ENCODE measurements at places on chromosomes 12 and 14.

- DNase-seq = no peak
These were observed 16.6 kb downstream of the KCTD10 start for GRCh38 chr12:109460538-109460937.

- DNase-seq = no peak
These were observed 2.1 kb downstream of the KRT7 start for GRCh38 chr12:52235001-52235764.

DNA sequence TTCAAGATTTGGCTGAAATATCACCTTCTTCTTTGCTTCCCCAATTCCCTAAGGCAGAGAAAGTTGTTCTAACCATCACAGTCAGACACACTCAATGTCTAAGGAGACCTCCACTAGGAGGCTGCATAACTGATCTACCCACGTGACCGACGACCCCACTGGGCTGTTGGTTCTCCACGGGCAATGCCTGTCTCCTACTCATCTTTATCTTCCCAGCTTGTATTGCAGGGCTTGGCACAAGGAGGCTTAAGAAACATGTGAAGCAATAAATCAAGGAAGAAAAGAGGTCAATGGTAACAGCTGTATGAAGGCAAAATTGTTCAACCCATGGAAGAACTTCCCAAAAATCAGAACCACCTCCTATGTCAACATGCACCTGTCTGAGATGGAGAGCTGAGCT is 27.1 kb downstream of the NT5DC3 start:
- no peak for DNase-seq

DNA sequence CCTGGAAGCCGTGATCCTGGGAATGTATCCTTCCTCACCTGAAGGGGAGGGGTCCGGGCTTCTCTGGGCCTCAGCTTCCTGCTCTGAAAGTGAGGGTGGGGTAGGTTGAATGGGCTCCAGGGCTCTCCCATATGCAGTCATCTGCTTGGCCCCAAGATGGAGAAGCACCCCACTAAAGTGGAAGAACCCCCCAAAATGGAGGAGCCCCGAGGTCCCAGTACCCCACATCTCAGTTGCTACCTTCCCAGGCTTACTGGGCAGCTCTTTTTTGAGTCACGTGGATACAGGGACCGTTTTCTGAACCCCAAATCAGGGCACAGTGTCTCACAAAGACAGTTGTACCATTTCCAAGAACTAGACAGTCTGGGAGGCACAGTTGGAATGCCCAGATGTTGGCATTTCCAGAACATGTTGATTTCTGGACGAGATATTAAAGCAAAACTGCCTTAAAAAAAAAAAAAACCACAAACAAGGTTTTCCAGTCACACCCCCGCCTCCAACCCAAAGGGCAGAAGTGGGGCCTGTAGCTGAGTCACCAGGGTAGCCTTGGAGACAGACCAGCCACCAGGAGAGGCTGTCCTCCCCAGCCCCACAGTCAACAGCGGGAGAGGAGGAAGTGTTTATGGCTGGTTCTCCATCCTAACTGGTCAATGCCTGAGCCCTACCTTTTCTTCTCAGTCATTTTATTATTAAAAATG is 12.1 kb downstream of the VASH1 start:
- no peak for DNase-seq

GRCh38 chr12:1367331-1368291 is 226.8 kb downstream of the FBXL14 start:
- DNase-seq = no peak

- no peak for DNase-seq
These were observed 36.4 kb upstream of the AEBP2 start for GRCh38 chr12:19402743-19403431.

- DNase-seq = no peak
These were observed 120.7 kb upstream of the TMTC2 start for GRCh38 chr12:82565966-82566365.

- no peak for DNase-seq
These were observed 246.6 kb downstream of the BTG1 start for GRCh38 chr12:91899056-91899455.

GRCh38 chr14:28608851-28609828 is 157.4 kb upstream of the FOXG1 start:
- peak; percentile 70 for DNase-seq

GRCh38 chr12:2248087-2248900 is 195.5 kb downstream of the CACNA1C start:
- no peak for DNase-seq

DNA sequence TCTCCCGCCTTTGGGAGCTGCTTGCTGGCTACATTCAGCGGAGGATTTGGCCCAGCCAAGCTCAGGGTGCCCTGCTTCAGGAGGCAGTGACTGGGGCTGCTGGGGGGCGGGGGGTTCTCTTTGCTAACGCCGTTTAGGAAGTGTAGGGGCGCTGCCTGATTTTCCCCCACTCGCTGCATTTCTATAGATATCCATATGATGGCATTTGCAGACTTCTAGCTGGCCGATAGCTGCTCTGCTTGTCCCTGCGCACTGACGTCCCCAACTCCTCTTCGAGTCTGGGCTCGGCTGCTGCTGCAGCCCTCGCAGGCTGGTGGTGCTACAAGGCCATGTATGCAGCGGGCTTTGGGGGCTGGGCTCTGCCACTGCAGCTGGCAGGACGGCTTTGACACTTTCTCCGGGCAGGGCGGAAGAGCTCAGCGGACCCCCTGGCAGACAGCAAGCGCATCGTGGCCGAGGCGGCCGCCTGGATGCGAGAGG is 3.1 kb downstream of the LRFN5 start:
- no peak for DNase-seq

GRCh38 chr12:109939504-109939903 is 39.4 kb downstream of the TCHP start:
- no peak for DNase-seq

- no peak for DNase-seq
These were observed 11.8 kb downstream of the HNRNPC start for GRCh38 chr14:21257394-21257909.

- DNase-seq = no peak
These were observed 61.6 kb upstream of the GZMB start for GRCh38 chr14:24695265-24696241.

DNA sequence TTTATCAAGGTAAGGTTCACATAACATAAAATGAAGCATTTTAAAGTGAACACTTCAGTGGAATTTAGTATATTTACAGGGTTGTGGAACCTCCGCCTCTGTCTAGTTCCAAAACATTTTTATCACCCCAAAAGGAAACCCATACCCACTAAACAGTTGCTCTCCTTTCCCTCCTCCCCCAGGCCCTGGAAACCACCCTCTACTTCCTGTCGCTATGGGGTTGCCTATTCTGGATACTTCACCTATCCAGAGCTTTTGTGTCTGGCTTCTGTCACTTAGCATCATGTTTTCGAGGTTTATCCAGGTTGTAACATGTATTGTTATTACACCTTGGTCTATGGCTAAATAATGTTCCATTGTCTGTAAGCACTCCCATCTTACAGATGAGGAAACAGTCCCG is 27.7 kb upstream of the ZFP36L1 start:
- DNase-seq = no peak

DNA sequence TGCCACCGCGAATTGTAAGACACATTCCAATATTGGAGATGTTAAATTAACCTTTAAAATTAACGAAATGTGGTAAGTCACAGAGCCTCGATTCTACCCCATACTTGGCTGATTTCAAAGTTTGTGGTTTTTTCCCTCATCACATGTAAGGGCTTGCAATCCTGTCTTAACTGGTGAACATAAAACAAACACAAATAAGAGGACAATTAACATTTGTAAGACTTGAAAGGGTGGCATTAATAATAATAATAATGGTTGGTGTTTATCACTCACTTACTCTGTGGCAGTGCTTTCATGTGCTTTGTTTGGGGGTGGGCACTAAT is 26.6 kb downstream of the PPFIBP1 start:
- DNase-seq = no peak

DNA sequence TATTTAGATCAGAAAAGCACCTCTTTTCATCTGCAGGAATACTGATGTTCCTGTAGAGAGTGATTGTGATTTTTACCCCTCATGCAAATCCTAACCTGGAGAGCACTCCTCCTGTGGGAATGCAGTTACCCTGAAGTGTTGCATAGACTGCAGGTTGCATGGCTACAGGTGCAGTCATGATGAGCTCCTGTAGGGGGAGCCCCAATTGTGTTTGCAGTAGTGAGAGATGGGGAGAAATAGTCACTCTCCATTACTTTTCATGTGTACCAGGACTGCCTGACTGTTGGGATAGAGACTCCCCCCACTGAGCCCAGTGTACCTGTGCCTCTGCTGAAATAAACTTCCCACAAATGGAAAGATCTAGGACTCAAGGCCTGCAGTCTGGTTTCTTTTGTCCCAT is 1086.5 kb downstream of the SLC6A15 start:
- no peak for DNase-seq

DNA sequence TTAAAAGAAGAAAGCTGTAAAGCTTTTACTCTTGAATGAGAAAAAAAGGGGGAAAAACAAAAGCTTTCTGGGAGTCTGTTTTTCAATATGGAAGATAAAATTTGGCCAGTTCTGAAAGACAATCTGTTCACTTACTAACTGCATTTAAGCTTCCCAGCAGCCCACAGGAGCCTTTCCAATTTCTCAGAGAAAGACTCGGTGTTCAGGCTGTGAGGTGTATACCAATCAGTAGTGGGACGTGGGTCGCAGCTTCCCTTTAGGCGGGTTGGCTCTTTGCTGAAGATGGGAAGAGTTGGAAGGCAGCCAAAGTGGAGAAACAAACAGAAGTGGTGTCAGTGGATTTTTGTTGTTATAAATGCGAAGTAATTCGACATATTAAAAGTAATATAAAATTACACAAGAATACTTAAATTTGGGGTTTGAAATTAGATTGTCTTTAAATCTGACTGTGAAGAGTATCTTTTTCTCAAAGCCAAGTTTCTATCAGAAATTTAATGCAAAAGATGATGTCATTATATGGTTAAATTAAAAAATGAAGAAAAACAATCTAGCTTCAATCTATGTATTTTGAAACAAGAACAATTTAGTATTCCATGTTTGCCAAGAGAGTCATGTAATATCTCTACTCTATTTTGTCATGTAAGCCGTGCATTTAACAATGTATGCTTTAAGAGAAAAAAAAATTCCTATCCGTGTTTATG is 590.2 kb upstream of the ATXN7L3B start:
- no peak for DNase-seq

- DNase-seq = no peak
These were observed 75.2 kb downstream of the FIGNL2 start for GRCh38 chr12:51773145-51773869.

Data from NCI-H774 (cell line).